ENCODE measurements at places on chromosomes 1 and 21. TPM values are rescaled to one million over a fixed set of nuclear protein-coding genes. Genes with fewer than 3 reads are reported as not detected.

ANKRD34A gene
- 1.1 TPM for total RNA-seq

FAF1 gene
- 52.0 TPM for total RNA-seq

CERS2 gene
- total RNA-seq: 261 TPM

GJA4 gene
- not detected for total RNA-seq

SGIP1 gene
- total RNA-seq: 118 TPM

UAP1 gene
- total RNA-seq: 31.6 TPM

TMEM200B gene
- 22.5 TPM for total RNA-seq

NCMAP gene
- total RNA-seq: not detected

DNA sequence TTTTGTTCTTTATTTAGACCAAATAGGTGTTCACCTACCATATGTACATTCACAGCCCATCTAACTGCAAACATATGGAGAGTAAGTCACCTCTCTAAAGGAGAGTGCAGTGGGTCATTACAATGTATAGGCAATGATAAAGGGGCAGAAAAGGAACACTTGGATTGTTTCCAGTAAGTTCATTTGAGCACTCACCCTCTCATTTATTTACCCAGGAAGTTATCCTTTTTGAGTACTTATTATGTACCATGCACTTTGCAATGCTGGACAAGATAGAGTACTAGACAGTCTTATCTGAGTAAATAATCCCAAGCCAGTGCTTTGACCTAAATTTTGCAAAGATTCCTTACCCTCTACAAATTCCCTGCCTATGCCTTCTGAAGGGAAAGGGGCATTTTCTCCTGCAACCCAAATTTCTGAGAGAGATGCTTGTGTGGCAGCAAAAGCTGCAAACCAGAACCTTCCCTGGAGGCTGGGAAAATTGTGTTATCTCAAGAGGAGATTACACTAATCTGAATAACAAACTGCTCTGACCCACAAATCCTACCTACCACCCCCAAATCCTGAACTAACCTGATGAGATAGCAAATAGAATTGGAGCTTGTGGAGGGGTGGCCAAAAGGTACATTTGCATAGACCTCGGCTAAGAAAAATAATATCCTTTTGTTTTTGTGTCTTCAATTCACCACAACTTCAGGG is 18.6 kb upstream of the RGS8 start:
- peaks cover 19% of the 10 kb centered on the region for H3K4me1 ChIP-seq
- no peaks in the 10 kb centered on the region for H3K36me3 ChIP-seq
- no peak for DNase-seq
- peaks cover 15% of the 10 kb centered on the region for H3K27me3 ChIP-seq
- H3K27ac ChIP-seq: no peak overlapping the region

GRCh38 chr1:208851366-208851765 is 607.2 kb upstream of the PLXNA2 start:
- DNase-seq: no peak
- H3K36me3 ChIP-seq: no peaks in the 10 kb centered on the region
- no peak overlapping the region for H3K27ac ChIP-seq
- H3K4me3 ChIP-seq: no peak overlapping the region
- peaks cover 23% of the 10 kb centered on the region for H3K27me3 ChIP-seq

GRCh38 chr1:153597206-153597605 is 15.7 kb downstream of the S100A16 start:
- no peak overlapping the region for H3K27ac ChIP-seq
- H3K4me3 ChIP-seq: no peak overlapping the region
- no peaks in the 10 kb centered on the region for H3K27me3 ChIP-seq
- peaks cover 18% of the 10 kb centered on the region for H3K4me1 ChIP-seq
- H3K36me3 ChIP-seq: no peaks in the 10 kb centered on the region

DNA sequence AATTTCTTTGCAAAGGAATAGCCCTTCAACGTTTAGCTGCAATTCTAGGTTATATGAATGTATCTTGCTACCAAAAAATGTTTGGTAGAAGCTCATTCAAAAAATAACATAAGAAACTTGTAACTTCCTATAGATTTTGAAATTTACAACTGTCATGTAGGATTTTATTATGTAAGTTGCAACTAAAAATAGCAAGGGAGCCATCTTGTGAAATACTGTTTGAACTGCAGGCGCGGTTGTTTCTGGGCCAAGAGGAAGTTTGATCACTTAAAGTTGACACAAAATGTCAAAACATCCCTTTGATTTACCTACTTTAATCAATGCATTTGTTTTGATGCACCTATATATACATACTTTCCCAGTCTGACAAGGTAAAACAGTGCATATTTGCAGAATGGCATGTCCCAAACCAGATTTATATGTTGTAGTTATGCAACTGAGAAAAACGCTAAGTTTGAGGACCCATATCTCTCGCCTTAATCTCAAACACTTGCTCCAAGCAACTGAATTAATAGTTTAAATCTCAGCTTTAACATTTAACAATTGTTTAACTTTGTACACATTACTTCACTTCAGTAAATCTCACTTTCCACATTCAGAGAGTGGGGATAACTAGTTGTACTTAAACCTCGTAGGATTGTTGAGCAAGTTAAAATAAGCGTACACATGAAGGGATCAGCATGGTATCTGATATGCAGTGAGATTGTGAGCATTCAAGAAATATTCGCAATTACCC is 63.9 kb downstream of the KCNK2 start:
- H3K36me3 ChIP-seq: peaks cover 4% of the 10 kb centered on the region
- H3K4me3 ChIP-seq: no peak overlapping the region
- DNase-seq: no peak
- no peaks in the 10 kb centered on the region for H3K4me1 ChIP-seq

DNA sequence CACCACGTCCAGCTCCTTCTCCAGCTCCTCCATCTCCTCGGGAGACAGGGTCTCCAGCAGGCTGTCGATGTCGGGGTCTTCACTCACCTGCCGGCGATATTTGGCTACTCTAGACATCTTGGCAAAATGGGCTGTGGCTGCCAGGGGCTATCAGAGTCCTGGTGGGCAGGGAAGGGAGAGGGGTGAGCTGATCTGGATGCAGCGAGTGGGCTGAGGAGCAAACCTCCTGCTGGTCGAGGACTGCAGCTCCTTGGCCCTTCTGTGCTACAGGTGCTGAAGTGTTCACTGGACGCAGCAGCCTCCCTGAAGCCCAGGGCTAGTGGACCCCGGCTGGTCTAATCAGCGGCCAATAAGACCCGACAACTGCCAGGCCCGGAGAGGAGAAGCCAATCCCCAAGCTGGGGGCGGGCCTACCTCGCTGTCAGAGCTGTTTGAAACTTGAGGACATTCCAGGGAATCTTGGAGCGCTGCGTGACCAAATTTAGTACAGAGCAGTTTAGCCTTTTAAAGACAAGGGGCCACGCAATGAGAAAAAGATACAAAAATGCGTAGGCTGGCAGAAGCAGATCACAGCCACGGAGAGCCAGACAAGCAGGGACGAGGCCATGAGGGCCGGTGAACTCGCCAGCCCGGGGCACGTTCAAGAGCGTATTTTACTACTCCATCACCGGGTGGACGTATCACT is at the start of gene LMOD1:
LMOD1 (minus strand) TSS at position 325 of the 685 bp plus-strand sequence; CDS start at position 117, 208 bp downstream.
- peak; percentile 92 for DNase-seq
- no peaks in the 10 kb centered on the region for H3K27me3 ChIP-seq
- peaks cover 70% of the 10 kb centered on the region for H3K4me1 ChIP-seq
- peak within 1 kb of the TSS; percentile 85 for H3K4me3 ChIP-seq
- no peaks in the 10 kb centered on the region for H3K36me3 ChIP-seq

DNA sequence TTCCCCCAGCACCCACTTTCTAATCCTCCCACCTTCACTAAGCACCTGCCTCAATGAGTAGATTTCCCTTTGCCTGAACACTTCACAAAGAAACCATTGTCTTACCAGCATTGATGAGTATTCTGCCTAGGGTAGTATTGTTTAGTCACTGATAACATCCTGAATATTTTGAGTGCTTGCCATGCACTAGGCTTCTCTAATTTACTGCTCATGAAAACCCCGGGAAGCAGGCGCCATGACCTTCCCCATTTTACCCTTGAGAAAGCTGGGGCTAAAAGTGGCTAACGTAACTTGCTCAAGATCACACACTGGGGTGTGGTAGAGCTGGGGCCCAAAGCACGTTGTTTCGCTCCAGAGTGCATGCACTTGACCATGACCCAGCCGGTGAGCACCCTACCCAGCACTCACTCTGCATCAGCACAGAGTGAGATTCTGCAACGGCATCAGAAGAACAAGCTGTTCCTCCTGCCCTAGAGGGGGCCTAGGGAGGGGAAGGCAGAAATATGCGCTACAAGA is 10.6 kb upstream of the F3 start:
- H3K4me3 ChIP-seq: no peak overlapping the region
- H3K36me3 ChIP-seq: no peaks in the 10 kb centered on the region
- no peaks in the 10 kb centered on the region for H3K27me3 ChIP-seq
- no peak for DNase-seq

GRCh38 chr1:168482106-168482505 is 61.7 kb downstream of the XCL2 start:
- no peak overlapping the region for H3K4me3 ChIP-seq
- DNase-seq: no peak
- H3K4me1 ChIP-seq: peaks cover 22% of the 10 kb centered on the region
- H3K27ac ChIP-seq: no peak overlapping the region

DNA sequence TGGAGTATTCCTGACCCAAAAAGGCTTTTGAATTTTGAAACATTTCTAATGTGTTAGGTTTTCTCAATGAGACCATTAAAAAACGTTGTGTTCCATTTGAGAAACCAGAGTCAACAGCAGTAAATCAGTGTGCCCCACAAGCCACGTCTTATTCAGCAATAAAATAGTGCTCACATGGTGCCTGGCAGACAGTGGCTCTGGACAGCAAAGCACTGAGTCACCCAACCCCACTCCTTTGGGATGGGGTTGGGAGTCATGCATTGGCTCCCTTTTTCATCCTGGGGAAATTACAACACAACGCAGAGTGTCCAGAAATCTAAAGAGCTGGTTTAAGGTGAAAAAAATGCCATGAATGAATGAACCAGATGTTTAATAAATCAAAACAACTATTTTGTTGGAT is 46.5 kb downstream of the KCNJ15 start:
- no peak overlapping the region for H3K4me3 ChIP-seq
- no peaks in the 10 kb centered on the region for H3K36me3 ChIP-seq
- H3K27me3 ChIP-seq: no peaks in the 10 kb centered on the region
- DNase-seq: no peak
- no peak overlapping the region for H3K27ac ChIP-seq
- H3K4me1 ChIP-seq: peaks cover 59% of the 10 kb centered on the region

- no peaks in the 10 kb centered on the region for H3K36me3 ChIP-seq
- peaks cover 11% of the 10 kb centered on the region for H3K4me1 ChIP-seq
- H3K4me3 ChIP-seq: no peak overlapping the region
- H3K27me3 ChIP-seq: no peaks in the 10 kb centered on the region
These were observed 434.8 kb downstream of the CAMTA1 start for GRCh38 chr1:7220007-7220406.

DNA sequence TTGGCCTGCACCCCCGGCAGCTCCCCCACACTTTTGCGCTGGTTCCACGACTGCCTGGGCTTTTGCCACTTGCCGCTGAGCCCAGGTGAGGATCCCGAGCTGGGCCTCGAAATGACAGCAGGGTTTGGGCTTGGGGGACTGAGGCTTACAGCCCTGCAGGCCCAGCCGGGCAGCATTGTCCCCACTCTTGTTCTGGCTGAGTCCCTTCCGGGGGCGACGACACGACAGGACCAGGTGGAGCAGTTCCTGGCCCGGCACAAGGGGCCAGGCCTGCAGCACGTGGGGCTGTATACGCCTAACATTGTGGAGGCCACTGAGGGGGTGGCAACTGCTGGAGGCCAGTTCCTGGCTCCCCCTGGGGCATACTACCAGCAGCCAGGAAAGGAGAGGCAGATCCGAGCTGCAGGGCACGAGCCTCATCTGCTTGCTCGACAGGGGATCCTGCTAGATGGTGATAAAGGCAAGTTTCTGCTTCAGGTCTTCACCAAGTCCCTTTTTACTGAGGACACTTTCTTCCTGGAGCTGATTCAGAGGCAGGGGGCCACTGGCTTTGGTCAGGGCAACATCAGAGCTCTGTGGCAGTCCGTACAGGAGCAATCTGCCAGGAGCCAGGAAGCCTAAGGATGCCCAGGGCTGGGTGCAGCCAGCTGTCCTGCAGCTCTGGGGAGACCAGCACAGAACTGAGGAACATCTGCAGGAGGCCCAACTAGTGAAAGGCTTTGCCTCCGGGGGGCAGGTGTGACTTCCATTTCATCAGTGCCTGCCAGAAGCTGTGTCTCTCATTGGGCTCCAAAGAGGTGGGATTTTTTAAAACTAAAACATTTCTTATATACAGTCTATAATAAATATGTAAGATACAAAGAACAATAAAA is 1.2 kb downstream of the HPDL start:
- peaks cover 3% of the 10 kb centered on the region for H3K4me1 ChIP-seq
- H3K27me3 ChIP-seq: no peaks in the 10 kb centered on the region
- H3K27ac ChIP-seq: no peak overlapping the region
- no peak for DNase-seq

DNA sequence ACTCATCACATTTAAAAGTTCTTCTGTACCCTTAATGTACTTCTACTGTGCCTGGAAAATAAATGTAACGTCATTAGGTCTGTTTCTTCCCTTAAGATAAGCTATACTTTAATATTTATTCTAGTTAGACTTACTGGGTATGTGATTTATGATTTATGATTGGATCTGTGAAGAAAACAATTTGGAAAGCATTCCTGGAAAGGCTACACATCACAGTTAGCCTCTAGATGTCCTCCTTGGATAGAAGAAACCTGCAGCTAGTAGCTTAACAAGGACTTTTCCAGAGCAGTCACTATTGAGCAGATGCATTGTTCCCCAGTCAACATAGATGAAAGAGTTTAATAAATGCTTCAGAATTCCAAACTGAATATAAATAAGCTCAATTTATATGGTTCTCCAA is 22.2 kb upstream of the ABL2 start:
- no peaks in the 10 kb centered on the region for H3K4me1 ChIP-seq
- no peak for DNase-seq
- H3K27ac ChIP-seq: no peak overlapping the region
- H3K27me3 ChIP-seq: no peaks in the 10 kb centered on the region

- no peak for DNase-seq
- no peaks in the 10 kb centered on the region for H3K27me3 ChIP-seq
- H3K4me3 ChIP-seq: no peak overlapping the region
- peaks cover 44% of the 10 kb centered on the region for H3K36me3 ChIP-seq
These were observed 29.8 kb downstream of the EDEM3 start for GRCh38 chr1:184724843-184725242.

DNA sequence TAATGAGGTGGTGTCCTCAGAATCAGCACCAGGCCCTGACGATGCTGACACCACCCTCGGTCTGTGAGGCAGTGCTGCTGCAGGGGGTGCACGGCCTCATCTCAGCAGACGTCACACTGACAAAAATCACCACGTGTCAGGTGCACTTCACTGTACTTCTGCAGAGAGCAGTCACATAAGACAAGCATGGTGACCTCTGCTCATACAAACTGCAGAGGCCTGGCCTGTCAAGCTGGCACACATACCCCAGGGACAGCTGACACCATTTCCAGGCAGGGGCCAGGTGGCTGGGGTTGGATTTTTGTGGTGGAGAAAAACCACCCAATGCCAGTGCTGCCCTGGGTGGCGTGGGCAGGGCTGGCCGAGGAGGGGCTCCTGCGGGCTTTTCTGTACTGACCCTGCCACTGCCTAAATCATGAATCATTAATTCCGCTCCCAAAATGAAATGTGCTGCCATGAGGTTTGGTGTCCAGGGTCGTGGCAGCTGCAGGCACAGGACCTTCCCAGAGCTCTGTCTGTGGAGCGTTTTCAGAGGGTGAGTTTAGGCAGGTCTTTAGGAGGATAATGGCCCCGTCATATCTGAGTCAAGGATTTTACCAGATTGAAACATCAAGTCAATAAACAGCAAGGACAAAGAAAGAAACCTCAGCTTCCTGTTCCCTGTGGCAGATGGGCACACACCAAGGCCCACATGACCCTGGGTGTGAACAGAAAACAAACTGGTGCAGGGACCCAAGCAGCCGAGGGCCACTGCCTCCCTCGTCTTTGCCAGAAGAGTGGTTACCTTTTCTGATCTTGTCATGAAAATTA is 33.4 kb upstream of the GPR153 start:
- no peak overlapping the region for H3K4me3 ChIP-seq
- H3K36me3 ChIP-seq: peaks cover 6% of the 10 kb centered on the region
- no peak overlapping the region for H3K27ac ChIP-seq
- no peak for DNase-seq
- no peaks in the 10 kb centered on the region for H3K4me1 ChIP-seq

Data from osteocyte (in vitro differentiated cells).